ENCODE measurements at places on chromosomes 7 and 10.

DNA sequence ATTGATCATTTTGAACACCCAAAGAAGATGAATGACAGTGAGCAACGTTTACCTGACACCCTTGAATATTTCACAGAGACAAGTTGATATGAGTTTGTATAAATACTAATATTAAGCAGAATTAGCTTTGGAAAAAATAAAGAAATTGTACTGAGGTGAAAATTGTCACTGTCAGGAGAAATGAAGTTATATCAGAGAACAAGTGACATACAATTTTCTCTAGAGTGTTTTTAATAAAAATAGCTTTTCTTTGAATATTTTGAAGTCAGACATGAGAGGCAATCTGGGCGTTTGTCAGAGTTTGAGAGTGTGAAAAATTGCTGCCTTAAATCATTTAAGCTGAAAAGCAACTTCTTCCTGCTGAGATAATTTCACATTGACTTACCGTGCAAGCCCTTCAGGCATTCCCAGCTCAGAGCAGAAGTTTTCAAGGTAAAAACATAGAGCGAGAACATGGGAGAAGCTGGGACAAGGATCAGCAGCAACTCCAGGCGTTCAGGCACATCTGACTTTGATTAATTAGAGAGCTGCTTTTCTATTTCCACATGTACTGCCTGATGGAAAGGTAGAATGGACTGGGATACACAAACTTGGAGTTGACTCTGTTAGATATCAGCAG is 535.9 kb downstream of the TFEC start:
- DNase-seq, result no peak

DNA sequence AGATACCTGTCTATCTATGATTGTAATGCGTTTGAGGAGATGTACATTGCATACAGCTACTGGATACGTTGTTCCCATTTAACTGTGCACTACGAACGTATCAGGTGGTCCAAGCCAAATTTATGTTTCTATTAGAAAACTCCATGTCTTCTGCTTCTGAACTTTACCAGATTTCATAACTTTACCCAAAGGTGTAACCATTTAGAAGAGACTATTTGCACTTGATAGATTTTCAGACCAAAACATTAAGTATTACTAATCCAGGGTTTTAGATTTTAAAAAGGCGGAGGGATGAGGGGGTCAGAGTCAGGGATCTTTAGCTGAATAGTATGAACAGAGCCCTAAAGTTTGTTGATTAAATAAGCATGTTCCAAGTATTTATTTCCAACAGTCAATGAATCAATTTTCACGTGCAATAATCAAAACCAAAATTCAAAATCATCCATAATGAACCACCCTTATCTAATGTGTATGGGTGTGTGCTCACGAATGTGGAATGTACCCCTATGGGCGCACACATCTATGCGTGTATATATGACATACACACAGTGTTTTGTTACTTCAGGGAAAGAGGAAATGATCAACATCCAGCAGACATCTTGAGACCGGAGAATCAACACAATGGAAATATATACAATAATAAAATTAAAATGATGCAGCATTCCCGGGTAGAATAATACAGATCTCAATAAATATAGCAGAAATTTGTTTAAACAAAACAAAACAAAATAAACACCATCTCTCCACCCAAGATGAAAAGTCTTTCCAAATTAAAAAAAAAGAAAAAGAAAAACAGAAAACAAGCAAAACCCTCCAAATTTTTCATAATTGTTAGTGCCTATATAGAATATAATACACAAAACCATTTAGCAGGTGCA is 3.4 kb downstream of the FEZF1 start:
- DNase-seq, result no peak

GRCh38 chr10:22552888-22553378 is 161.4 kb downstream of the PIP4K2A start:
- no peak for DNase-seq

- no peak for DNase-seq
Measured at GRCh38 chr7:50207686-50208255, 96.7 kb upstream of the IKZF1 start.

GRCh38 chr7:2978408-2978807 is 65.3 kb downstream of the CARD11 start:
- DNase-seq, result peak; percentile 57

DNA sequence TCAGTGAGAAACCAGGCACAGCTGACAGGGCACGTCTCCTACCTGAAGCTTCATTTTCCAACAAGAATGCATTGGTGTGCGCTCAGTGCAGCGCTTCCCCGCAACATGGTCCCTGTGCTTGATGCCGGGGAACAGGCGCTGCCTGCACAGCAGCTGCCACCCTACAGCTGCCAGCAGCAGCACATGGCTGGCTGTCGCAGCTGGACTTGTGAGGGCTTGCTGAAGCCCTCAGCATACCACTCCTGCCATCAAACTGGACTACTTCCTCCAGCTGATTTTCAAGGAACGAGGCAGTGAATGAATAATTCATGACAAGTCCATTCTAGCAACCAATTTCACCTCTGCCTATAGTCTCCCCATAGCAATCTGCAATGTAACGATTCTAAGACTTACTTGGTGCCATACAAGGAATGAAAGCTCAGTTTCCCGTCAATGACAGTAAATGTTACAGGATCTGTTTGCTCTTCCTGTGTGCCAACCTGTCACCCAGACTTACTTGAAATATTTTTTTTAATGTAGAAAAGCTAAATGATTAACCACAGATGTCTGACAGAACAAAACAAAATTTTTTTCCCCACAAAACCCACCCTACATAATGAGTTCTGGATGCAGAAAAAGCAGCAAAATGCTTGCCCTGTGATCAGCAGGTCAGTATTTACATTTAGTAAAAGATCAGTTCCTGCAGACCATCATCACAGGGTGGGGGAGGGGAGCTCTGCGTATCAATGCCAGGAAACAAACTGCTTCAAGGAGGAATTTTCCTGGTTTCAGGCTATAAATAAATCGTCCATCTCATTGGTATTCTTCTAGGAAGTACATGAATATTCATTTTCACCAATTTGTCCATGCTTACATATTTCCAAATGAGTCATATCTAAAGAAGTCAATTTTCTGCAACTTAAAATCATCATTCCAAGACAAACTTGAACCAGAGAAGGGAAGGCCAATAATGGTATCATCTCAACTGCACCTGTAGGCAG is 140.6 kb downstream of the ALOX5 start:
- DNase-seq, result no peak

- no peak for DNase-seq
Measured at GRCh38 chr7:33807779-33808482, 97.4 kb upstream of the BMPER start.

DNA sequence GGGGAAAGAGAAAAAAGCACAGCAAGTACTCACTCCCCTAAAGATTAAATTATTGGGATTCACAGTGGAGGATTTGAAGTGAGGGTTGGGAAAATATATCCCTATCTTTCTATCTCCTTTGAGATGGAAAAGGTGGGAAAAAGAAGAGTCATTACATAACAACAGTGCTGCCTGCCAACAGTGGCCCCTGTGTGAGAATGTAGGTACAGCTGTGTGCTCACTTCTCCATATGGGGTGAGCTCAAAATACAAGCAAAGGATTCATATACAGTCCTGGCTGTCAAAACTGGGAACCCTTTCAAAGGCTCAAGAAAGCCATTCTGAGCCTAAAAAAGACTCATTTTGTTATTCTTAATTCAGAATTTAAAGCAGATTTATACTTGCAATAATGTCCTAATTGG is 458.5 kb downstream of the GPAM start:
- no peak for DNase-seq

DNA sequence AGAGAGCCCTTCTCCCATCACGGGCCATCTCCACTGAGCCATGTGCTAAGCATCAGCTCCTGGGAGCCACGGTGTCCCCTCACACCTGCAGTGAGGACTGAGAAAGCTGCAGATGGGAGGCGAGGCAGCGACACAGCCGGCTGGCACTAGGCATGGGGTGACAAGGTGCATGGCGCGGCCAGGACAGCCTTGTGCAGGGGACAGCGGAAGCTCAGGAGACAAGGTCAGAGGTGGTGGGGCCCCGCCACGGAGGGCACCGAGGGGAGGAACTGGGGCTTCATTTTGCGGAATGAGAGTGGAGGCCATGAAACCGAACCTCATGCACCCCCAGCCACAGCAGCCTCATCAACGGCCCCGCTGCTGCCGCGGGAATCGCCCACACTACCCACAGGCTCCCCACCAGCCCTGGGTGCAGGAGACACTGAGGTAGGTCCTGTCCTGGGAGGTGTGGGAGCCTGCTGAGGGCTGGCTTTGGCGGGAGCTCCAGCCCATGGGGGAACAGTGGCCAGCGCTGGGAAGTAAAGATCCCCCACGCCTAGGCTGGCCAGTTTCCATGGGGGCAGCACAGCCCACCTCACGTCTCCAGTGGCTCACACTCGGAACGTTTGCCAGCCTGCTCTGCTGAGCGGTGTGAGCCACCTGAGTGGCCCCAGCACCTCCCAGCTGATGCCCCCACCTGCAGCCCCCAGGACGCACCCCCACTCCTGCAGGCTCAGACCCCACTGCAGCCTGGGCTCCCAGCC is 71.2 kb upstream of the INSIG1 start:
- DNase-seq, result no peak

- DNase-seq, result no peak
Measured at GRCh38 chr10:11017000-11017569, 587 bp upstream of the CELF2 start.

GRCh38 chr7:137880432-137880831 is 33.7 kb upstream of the DGKI start:
- no peak for DNase-seq
